H1 (cell line): ENCODE measurements at places on chromosomes 3 and 15.

DNA sequence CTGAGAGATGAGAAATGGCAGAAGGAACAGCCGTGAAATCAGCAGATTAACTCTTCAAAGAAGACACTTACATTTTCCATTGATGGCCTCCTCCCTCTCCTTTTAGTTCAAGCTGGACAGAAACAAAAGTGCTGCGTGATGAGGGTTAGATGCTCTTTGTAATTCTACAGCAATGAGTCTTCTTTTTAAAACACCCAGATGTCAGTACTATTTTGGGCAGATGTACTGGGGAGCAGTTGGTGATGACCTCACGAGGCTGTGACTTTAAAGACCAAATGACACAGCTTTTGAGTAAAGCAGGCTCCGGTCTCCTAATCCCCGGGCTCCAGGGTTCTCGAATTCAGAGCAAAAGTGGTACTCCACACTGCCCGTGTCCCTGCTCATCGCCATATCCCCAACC, 198.2 kb downstream of the SLCO3A1 start:
- no peak overlapping the region for H3K4me3 ChIP-seq
- H3K27ac ChIP-seq = no peak overlapping the region
- H3K36me3 ChIP-seq = no peaks in the 10 kb centered on the region
- H3K27me3 ChIP-seq = no peaks in the 10 kb centered on the region
- DNase-seq = no peak
- no peaks in the 10 kb centered on the region for H3K4me1 ChIP-seq

DNA sequence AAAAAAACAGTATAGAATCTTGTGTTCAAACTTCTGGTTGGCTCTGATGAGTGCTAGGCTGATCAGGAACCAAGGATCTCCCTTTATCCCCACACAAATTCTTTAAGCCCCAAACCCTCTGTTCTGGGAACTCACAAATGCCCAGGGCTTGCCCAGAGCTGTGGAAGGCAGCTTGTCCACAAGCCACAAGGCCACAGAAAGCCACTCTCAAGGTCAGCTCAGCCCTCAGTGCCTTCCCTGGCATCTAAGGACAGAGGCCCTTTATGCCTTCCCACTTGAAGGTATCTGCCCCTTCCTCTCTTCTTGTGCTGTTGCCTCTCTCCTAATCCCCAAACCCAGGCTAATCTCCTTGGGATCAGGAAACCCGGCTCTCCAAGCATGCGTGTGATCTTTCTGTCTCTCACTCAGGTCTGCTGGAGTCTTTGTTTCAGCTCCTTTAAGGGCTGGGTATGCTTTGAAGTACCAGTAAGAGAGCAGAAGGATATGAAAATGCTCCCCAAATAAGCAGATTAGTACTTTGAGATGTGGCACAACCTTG, 145.0 kb upstream of the TRIM42 start:
- no peaks in the 10 kb centered on the region for H3K27me3 ChIP-seq
- no peak overlapping the region for H3K4me3 ChIP-seq
- no peak for DNase-seq
- no peaks in the 10 kb centered on the region for H3K36me3 ChIP-seq
- no peak overlapping the region for H3K27ac ChIP-seq

GRCh38 chr3:71447197-71447596, 136.3 kb downstream of the FOXP1 start:
- H3K27ac ChIP-seq = no peak overlapping the region
- H3K27me3 ChIP-seq = no peaks in the 10 kb centered on the region
- 0 out of 2 replicates have a peak, but pooled peaks cover 2% of the 10 kb centered on the region for H3K4me1 ChIP-seq
- no peak overlapping the region for H3K4me3 ChIP-seq

DNA sequence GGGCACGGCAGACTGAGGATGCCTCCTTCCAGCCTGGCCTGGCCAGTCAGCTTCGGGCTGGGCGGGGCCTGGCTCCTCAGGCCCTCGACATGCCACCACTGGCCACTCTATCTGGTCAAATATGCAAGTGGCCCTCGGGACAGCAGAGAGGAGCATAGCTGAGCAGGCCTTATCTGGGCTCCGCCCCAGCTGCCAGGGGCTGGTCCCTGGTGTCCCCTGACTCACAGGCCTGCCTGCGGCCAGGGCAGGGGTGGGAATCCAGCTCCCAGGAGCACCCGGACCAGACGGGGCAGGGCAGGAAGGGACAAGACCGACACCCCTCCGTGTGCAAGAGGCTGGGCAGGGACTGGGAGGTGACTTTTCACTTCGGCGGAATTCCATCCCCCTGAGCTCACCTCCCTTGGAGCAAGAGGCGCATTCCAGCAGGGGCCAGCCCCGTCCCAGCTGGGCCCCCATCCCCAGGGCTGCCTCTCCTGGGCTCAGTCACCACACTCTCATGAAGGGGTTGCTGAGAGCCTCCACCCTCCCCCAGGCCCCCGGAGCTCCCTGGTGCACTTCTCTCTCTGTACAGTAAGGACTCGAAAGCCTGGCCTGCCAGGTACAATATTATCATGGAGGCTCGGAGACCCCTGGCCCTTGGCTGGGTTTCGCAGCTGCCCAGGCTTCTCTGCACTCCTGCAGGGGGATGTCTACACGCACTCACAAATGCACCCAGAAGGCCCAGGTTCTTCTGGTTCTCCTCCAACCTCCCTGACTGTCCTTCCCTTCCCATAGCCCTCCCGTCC, 29.5 kb downstream of the WNT7A start:
- no peaks in the 10 kb centered on the region for H3K27me3 ChIP-seq
- no peak overlapping the region for H3K4me3 ChIP-seq
- no peak overlapping the region for H3K27ac ChIP-seq
- H3K36me3 ChIP-seq = no peaks in the 10 kb centered on the region
- peaks cover 1% of the 10 kb centered on the region; the same call in 1 of the 2 replicates for H3K4me1 ChIP-seq
